ENCODE measurements at places on chromosomes 1 and 21.

DNA sequence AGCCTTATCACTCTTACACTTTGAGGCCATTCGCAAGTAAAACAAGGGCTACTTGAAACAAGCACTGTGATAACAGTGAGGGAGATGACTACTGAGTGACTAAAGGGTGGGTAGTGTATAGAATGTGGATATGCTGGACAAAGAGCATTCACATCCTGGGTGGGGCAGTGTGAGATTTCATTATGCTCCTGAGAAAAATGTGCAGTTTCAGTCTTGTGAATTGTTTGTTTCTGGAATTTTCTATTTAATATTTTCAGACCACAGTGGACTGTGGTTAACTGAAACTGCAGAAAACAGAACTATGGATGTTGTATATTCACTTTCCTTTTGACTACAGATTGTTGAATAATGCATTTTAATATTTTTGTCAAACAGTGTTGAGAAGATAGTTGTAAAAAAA lies 25.1 kb upstream of the B3GALT2 start:
- DNase-seq: no peak

GRCh38 chr1:230578616-230579015 lies 63.7 kb upstream of the COG2 start:
- no peak for DNase-seq

GRCh38 chr21:39048574-39048973 lies 134.7 kb downstream of the PSMG1 start:
- no peak for DNase-seq

DNA sequence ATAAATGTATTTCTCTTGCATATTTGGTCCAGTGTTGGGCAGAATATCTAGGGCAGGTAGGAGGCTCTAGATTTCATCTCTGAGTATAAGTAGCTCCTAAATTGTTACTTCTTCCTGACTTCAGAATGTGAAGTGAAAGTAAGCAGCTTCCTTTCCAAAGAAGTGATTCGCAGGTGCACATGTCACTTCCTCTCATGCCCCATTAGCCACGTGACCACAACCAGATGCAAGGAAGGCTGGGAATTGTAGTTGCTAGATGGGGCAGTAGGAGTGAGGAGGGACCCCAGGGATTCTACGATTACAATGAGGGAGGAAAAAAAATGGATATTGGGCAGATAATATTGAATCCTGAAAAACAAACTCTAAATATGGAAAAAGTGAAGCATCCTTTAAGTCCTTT lies 113.2 kb upstream of the CYYR1 start:
- no peak for DNase-seq

DNA sequence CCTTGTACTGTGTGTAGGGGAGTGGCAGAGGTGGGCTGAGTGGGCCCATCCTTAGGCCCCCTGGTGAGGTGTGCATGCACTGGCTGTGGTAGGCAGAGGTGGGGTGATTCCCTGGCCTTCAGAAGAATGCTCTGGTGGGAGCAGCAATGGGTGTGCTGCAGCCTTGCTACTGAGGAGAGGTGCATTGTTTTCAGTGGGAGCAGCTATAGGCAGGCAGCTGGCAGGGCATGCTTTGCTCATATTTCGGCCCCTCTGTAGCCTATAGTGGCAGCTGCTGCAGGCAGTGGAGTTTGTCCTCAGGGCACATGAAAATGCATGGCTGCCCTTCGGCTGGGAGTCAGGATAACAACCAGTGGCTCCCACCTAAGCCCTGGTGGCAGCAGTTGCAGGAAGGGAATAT lies 10.1 kb upstream of the KCTD3 start:
- no peak for DNase-seq

GRCh38 chr1:160522622-160523345 lies at the start of gene SLAMF6:
TSS of gene SLAMF6 (minus strand) at chr1:160523255. CDS start at chr1:160523192, 63 bp downstream.
- no peak for DNase-seq

GRCh38 chr1:157004806-157005205 lies 40.7 kb downstream of the ARHGEF11 start:
- no peak for DNase-seq

- DNase-seq: no peak
Observed at GRCh38 chr1:25360596-25361581, 22.8 kb downstream of the TMEM50A start.

DNA sequence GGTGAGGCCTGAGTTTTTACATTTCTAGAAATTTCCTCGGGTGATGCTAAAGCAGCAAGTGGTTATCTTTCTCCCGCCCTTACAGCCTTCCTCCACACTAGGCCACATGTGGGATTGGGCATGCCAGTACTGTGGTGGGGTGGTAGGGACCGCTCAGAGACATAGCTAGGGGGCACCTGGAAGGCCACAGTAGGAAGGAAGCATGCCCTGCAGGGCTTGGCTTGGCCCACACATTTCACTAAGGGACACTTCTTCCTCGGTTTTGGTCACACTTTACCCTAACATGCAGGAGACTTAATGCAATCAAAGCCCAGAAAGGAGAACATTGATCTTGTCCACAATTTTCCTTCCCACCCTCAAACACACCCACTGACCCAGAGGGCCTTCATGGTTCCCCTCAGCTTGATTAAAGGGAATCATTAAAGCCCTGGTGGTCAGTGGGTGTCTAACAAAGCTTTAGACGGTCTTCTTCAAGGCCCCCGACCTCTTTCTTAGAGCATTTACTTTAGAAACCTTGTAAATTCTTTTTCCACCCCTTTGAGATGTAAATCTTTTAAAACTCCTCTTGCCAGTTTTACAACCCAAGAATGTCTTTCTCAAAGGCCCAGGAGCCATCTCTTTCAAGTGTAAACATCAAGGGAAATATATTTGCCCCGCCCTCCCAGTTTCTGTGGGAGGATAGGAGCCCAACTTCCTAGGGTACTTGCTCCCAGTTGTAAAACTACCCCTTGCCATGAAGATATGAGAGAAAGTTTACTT lies 246.4 kb upstream of the PTBP2 start:
- no peak for DNase-seq

- DNase-seq: no peak
Observed at GRCh38 chr1:167541610-167542009, 12.0 kb downstream of the CREG1 start.

DNA sequence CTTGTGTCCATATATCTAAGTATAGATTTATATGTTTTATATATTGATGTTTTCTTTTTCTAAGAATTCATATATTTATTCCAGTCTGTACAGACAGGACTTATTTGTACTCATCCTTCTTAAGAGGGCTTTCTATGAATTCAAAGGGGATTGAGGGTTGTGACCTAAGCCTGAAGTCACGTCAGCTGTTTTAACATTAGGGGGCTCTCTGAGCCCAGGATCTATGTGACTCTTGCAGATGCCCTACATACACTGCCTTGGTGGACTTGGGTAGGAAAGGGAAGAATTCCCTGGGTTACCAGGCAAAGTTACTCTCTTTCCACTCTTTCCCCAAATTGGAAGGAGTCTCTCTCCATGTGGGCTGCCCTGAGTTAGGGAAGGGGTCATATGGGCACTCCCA lies 283.8 kb upstream of the DAB1 start:
- DNase-seq: no peak

- no peak for DNase-seq
Observed at GRCh38 chr1:15557594-15557993, 27.3 kb downstream of the AGMAT start.

All from NCI-H446 (cell line).